MG63 (cell line): ENCODE measurements at places on chromosomes 2 and 18. TPM values are rescaled to one million over a fixed set of nuclear protein-coding genes. Genes with fewer than 3 reads are reported as not detected.

The UGT1A7 gene
- total RNA-seq = 0.10 TPM in 1 of 2 replicates, not detected in the other

- no peak for DNase-seq
Observed at GRCh38 chr2:8502316-8502715, 179.5 kb upstream of the ID2 start.

The HOXD1 gene
- 0.20 TPM in 1 of 2 replicates, not detected in the other for total RNA-seq

GRCh38 chr2:47272905-47273758 lies 118.0 kb upstream of the STPG4 start:
- no peak for DNase-seq

The GULP1 gene
- total RNA-seq = 14.6 and 102 TPM in 2 replicates

DNA sequence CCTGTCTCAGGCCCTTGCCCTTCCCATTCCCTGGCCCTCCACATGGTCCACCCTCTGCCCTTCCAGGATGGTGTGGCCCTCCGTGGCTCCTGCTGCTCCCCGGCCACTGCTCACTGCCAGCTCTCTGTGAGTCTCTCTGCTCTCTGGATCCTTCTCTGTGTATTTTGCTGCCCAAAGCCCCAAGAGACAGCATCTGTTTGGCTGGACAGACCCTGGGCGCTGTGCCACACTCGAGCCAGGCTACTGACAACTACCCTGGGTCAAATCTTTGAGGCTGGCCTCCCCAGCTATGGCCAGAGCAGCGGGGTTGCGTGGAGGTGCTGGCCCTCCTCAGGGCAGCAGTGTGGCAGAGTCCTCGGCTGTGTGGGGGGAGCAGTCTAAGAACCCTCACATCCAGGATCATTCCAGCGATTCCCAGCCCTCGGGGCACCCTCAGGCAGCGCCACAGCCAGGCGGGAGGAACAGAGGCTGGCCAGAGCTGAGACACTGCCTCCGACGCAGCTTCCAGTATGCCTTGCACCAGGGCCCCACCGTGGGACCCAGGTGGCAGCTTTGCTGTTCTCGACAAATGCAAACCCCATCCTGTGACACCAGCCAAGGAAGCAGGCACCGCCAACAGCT lies 139.4 kb upstream of the GLI2 start:
- DNase-seq = peak; percentile 26

The SAG gene
- not detected in 2 replicates for total RNA-seq

GRCh38 chr2:43508209-43508608 lies 87.6 kb downstream of the THADA start:
- DNase-seq = no peak

The ECEL1 gene
- total RNA-seq = not detected in 2 replicates

The ACADL gene
- total RNA-seq = not detected in 2 replicates

DNA sequence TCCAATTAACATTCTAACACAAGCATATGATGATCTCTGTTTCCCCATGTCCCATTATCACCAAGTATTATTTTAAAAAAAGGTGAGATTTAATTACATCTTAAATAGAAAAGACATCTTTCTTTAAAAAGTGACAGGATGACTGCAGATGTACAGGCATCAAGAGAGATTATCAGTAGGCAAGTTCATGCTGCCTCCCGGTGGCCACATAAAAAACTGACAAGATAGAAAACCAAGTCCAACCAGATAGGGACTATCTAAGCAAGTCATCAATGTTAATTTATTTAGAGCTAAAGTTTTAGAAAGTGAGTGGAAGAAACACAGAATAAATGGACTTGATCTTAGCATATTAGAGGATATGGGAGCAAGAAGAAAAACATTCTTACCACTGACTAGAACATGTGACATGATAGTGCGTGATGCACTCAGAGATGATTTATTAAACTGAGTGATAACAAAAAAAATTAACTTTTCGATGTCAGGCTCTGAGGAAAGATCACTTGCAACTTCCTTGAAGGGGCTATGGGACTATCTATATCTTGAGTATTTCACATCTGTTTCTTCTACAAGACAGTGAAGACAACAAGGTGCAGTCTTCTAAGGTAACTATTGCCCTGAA lies 5.4 kb upstream of the TDRD15 start:
- DNase-seq = peak; percentile 13

The ANKRD30BL gene
- not detected in 2 replicates for total RNA-seq

GRCh38 chr18:71431171-71431570 lies 1113.0 kb downstream of the CBLN2 start:
- no peak for DNase-seq

GRCh38 chr2:6083136-6083535 lies 391.0 kb downstream of the SOX11 start:
- DNase-seq = peak; percentile 4

The ASIC4 gene
- total RNA-seq = not detected in 2 replicates

GRCh38 chr18:3342628-3343027 lies 80.7 kb downstream of the MYL12B start:
- DNase-seq = no peak

The INHBB gene
- total RNA-seq = 1.8 and 3.9 TPM in 2 replicates

The PCARE gene
- total RNA-seq = not detected in 2 replicates

The ALKAL2 gene
- not detected in 2 replicates for total RNA-seq

DNA sequence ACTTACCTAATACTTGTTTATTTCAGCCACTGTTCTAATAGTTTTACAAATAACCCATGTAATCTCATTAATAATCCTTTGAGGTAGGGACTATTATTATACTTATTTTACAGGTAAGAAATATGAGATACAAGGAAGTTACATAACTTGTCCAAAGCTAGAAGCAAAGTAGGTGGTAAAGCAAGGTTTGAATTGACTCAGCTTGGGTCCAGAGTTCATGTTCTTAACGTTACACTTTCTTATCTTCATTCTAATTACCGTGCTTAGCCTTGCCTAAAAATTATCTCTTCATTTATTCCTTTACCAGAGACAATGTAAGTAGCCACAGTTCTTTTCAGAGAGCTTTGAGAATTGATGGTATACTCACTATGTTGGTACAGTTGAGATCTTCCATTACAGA lies 743.6 kb downstream of the KCNJ3 start:
- DNase-seq = no peak

DNA sequence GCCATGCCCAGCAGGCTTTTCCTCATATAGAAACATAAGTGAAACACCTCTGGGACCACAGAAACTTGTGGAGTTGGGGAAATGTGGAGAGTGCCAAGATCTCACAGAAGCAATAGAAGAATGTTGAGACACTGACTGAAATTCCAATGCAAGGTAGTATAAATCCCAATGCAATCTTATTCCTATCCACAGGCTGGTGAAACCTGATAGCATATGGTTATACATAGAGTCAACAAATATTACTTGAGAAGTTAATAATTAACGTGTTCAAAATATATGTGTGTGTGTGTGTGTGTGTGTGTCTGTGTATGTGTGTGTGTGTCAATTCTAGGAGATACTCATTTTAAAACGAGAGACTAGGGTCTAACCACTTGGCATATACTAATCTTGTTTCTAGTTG lies 776.8 kb upstream of the ACVR2A start:
- DNase-seq = no peak

- DNase-seq = no peak
Observed at GRCh38 chr2:225994748-225995405, 595.4 kb downstream of the NYAP2 start.

- no peak for DNase-seq
Observed at GRCh38 chr2:44731505-44731904, 210.0 kb upstream of the SIX3 start.

GRCh38 chr2:171598713-171599319 lies 76.5 kb downstream of the CYBRD1 start:
- peak; percentile 47 for DNase-seq
